ENCODE measurements at places on chromosomes 3 and 15.

- DNase-seq: no peak
These were observed 44.8 kb downstream of the GATM start for GRCh38 chr15:45333550-45333949.

- DNase-seq: no peak
These were observed 55.5 kb upstream of the PLXNA1 start for GRCh38 chr3:126927401-126927750.

GRCh38 chr3:106208251-106208650, 339.4 kb upstream of the CBLB start:
- no peak for DNase-seq

- no peak for DNase-seq
These were observed 3.6 kb downstream of the RFC4 start for GRCh38 chr3:186802701-186803100.

GRCh38 chr3:193800138-193801043, 207.4 kb downstream of the OPA1 start:
- no peak for DNase-seq

GRCh38 chr3:34780973-34781372, 858.4 kb upstream of the ARPP21 start:
- no peak for DNase-seq

DNA sequence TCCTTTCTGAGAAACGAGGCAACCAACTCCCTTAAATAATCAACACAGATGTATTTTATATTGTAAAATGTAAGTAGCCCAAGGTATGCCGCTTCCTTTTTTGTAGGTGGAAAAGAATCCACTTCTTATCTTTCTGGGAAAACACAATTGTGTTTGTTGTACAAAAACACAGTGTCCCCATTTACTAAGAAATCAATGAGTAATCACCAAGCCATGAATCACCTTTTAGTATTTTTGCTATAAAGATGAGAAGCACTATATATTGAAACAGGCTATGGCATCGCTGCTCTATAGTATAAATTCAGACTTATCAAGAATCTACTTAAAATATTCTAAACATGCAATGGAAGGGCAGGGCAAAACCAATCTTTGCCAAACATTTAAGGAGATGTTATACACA, 104.0 kb downstream of the TNIK start:
- no peak for DNase-seq

DNA sequence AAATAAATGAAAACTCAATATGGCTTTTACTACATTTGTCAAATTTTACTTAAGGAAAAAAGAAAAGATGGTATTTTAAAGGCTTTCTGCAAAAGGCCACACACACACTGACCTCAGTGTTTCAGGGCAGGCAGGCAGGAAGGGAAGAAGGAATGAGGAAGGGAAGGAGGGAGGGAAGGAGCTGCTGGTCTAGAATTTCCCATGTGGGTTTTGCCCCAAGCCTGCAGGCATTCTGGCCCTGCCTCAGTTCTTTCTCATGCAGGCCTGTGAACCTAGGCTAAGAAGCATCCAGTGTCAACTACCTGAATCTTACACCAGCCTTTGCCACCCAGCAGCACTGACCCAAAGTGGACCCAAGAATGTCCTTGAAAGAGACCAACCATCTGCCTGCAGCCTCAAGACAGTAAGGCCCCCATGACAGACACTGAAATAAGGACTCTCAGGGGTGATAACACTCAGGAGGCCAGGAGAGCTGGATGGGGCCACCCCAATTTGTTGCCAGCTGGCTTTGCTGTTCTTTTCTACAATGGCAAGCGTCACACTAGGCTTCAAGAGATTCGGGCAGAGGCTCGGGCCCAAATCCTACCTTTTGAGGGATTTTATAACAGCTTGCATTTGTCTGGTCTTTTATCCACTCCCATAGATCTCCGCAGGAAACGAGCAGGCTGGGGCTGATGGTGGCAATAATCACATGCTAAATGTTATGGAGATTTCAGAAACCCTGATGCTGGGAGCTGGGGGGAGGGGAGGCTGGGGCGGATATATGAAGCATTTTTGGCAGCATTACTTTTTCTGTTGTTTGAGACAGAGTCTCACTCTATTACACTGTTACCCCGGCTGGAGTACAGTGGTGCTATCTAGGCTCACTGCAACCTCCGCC, 51.4 kb downstream of the XXYLT1 start:
- no peak for DNase-seq

All from GM19239 (cell line).